ENCODE measurements at places on chromosomes 6 and 20. TPM values are rescaled to one million over a fixed set of nuclear protein-coding genes. Genes with fewer than 3 reads are reported as not detected.

Gene KCNQ2
- total RNA-seq, result not detected

Gene GRIK2
- total RNA-seq, result 0.39 TPM

Gene KCNB1
- not detected for total RNA-seq

Gene SIRPD
- 0.19 TPM for total RNA-seq

Gene GATA5
- total RNA-seq, result not detected

Gene PTCRA
- not detected for total RNA-seq

DNA sequence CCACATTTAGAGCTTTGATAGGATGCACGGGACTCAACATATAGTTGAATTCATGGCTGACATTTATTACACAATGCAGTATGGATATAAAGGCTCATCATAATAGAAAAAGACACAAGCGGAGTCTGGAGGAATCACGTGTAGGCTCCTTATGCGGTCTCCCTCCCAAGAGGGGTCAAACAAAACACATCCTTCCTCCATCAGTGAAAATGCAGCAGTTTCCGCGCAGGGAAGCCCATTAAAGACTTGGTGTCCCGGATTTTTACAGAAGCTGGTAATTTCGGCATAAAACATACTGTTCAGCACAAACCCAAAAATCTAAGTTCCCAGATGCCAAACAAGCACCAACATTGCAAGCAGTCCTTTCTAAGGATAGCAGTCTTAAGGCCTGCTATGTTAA, 1.1 kb downstream of the USP45 start:
- no peak for DNase-seq

GRCh38 chr20:17992847-17993513, 24.2 kb downstream of the MGME1 start:
- no peak for DNase-seq

GRCh38 chr20:35151736-35152135, 4.6 kb upstream of the EDEM2 start:
- no peak for DNase-seq

DNA sequence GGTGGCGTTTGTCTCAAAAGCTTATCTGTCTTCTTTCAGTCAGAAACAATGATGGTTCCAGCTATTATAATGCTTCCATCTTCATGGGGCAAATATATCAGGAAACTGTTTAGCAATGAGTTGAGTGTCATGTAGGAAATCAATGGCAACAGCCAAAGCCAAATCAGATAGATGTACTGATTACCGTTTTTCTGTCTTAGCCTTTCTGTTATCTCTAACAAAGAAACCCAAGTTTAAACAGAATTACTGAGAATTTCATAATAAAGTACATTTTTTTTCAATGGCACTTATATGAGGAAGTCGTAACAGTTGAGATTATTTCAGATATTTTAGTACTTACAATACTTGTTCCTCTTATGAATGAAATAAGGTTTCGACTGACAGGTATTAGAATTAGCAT, 1.2 kb downstream of the NOX3 start:
- DNase-seq, result no peak

- no peak for DNase-seq
These were observed 129.9 kb upstream of the RIPOR2 start for GRCh38 chr6:25065666-25066065.

- no peak for DNase-seq
These were observed 78.1 kb downstream of the GRM4 start for GRCh38 chr6:34067814-34068213.

DNA sequence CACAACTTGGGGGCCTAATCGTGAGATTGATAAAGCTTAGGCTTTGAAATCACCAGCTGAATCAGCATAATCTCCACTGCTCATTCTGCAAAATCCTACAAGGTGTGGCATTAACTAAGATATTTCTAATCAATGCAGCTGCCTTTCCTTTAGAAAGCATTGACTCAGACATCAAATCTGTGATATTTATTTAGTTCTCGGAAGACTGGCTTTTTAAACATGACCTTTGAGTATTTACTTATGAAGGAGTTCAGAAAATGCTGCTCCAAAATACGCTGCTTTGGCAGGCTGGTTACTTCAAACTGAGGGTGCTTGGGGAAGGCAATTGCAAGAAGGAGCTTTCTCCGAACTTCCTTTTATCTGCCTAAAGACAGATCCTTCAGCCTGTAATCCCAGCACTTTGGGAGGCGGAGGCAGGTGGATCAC, 23.7 kb upstream of the FUCA2 start:
- no peak for DNase-seq

All from glomerular endothelial cell (primary cell).